NCI-H1092 treated with DMSO at 0.1 percent for 48 hours (cell line): ENCODE measurements at places on chromosomes 16 and 17.

- DNase-seq: no peak
Observed at GRCh38 chr16:48978501-48978900, 303.1 kb downstream of the CBLN1 start.

DNA sequence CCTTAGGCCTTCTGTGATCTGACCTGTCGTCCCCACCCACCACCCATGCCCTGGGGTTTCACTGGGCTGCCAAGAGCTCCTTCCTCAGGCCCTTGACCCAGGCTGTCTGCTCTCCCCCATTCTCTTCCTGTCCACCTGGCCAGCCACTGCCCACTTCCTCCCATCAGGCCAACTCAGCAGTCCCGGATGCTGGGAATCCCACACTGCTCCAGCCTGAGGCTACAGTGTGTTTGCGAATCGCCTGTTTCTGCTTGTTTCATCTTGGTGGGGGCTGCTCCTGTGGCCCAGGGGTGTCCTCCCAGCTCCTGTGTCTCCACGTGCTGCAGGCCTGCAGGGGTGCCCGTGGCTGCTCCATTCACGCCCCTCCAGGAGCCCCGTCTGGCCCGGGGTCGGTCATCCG is 839 bp upstream of the METRN start:
- DNase-seq: no peak

- DNase-seq: no peak
Observed at GRCh38 chr16:30894540-30895368, 877 bp upstream of the BCL7C start.

GRCh38 chr17:53633856-53634255 is 188.9 kb upstream of the KIF2B start:
- DNase-seq: no peak

DNA sequence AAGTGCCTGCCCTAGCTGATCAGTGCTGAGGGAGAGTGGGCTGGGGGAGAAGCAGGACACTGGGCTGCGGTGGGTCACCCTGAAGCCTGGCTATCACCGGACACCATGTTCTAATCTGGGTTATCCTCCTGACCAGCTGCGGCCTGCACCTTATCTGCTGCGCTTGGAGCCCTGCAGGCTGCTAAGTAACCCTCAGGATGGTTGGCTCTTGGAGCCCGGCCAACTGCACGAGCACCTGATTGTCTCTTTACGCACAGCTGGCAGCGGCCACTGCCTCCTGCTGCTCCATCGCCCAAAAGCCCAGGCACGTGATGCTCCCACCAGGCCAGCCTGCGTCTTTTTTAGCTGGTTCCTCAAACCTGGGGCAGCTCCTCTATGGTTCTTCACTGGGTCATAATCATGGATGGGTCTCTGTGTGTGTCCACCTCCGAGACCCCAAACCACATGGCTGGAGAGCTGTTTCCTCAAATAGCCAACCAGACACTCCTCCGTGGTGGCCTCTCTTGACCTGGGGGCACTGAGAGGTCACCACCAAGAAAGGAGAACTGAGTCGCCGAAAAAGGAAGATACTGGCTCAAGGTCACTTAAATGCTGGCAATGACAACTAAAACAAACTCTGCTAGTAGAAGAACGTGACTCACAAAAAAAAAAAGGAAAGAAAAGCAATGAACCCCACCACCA is 21.7 kb downstream of the SPHK1 start:
- peak; percentile 87 for DNase-seq

DNA sequence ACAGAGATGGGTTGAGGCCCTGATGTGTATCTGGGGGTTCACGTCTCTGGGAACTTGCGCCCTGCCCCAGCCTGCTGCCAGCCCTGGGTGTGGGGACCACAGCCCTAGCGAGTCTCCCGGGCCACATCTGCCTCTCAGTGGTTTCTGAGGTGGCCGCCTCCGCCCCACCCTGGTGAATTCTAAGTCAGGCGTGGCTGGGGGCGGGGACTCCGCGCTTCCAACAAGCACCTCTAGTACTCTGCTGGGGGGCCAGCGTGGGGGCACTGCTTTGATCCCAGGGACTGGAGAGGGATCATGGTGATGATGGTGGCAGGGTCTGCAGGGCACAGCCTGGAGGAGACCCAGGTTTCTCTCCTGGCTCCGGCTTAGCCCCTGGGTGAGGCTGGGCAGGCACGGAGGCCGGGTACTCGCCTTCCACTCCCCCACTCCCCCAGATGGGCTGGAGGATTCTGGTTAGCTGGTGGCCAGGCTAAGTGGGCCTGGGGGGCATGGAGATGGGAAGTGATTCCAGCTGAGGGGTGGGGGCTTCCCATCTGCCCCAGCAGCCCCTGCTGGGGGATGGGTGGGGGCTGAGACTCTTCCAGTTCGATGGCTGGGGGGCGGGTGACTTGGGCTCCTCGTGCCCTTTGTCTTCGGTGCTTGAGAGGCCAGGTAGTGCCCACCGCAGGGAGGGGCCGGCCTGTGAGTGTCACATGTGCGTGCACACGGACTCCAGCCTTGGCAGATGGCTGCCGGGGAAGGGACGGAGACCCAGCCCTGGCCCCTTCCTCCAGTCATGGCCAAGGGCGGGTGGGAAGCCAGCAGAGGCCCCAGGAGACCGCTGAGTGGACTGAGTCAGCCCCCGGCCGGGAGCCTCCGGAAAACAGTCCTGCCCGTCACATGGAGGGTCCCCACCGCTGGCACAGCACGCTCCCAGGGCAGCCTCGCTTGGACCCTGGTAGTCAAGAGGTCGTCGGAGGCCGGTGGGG is 3.9 kb downstream of the GLIS2 start:
- no peak for DNase-seq

GRCh38 chr17:4109449-4109848 is 33.4 kb downstream of the ZZEF1 start:
- no peak for DNase-seq

DNA sequence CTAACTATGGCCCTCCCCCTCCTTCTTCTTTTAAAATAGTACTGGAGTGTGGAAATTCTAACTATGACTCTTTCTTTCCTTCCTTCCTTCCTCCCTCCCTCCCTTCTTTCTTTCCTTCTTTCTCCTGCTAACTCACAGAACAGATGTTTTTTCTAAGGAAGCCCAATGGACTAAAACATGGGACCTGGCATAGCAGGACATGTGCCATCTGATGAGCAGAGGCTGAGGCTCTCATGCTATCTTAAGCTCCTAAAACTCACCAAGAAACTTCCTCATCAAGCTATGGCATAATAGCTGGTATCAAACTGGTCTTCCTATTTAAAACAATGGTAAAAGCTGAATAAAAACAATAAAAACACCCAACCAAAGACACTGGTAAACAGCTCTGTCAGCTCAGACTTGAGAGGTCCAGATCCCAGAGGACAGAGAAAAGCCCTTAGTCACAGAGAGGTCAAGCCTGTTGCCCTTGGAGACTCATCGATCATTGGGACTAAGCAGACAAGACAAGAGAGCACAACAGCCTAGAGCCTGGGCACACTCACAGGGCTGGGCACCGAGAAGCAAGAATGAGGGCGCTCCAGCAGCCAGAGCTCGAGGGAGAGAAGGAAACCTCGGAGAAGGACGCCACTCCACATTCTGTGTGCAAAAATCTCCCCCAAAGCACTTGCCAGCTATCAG is 27.6 kb downstream of the SLC38A10 start:
- DNase-seq: no peak

DNA sequence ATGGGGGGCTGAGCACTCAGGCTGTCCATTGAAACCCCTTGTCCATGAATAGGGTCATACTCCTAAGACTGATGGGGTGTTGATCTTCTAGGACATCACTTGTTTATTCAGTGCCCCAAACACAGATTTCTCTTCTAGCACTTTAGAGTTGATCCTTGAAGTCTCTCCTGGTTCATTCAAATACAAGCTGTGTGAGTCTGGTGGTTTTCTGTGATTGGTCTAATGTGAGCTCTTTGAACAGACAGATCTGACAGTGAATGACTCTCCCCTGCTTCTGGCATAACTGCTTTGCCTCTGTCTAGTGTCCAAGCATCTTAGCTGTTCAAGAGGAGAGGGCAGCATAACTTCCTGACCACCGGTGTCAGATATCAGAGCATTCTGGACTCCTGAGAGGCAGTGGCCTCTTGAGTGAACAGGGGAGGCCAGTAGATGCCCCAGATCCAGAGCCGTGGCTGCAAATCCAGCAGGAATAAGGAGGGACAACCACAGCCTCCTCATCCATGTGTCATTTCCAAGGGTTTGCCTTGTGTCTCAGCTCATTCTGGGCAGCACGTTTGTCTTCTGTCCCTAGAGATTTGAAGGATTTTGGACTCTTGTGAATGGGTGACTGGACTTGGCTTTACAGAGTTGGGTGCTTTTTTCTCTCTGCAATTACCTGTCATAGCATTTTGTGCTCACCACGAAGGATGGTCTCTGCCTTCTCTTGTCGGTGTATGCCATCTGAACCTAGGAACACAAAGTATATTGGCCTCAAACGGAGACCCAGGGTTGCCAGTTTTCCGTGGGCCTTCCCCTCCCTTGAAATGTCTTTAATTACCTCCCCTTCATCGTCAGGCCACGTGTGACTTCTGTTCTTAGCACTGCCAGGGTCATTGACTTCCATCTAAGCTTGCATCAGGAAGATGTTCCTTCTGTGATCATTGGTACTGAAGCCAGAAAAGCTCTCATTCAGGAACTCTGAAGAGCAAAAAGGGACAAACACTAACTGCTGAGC is 13.9 kb upstream of the CLEC18C start:
- DNase-seq: no peak

- peak; percentile 74 for DNase-seq
Observed at GRCh38 chr17:44865231-44865660, 17.6 kb downstream of the HIGD1B start.

DNA sequence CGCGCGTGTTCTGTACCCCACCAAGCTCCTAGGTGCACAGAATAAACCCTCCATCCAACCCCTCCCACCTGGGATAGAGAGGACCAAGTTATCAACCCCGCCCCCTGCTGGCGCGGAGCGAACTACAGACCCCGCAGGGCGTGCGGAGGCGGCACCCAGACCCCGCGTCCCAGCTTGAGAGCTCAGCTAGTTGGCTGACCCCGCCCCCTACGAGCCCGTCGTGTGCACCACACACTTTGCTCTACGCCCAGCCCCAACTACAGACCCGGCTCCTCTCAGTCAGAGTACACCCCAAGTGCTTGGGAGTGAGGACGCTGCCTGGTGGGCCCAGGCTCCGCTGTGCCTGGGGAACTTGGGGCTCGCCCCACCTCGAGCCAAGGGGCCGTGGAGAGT is 1.5 kb downstream of the GRIN2A start:
- DNase-seq: no peak

- no peak for DNase-seq
Observed at GRCh38 chr16:10931977-10932632, 10.2 kb downstream of the DEXI start.

GRCh38 chr17:68446626-68447041 is 10.7 kb downstream of the WIPI1 start:
- DNase-seq: no peak

- DNase-seq: no peak
Observed at GRCh38 chr16:50369133-50369804, 481 bp upstream of the BRD7 start.

DNA sequence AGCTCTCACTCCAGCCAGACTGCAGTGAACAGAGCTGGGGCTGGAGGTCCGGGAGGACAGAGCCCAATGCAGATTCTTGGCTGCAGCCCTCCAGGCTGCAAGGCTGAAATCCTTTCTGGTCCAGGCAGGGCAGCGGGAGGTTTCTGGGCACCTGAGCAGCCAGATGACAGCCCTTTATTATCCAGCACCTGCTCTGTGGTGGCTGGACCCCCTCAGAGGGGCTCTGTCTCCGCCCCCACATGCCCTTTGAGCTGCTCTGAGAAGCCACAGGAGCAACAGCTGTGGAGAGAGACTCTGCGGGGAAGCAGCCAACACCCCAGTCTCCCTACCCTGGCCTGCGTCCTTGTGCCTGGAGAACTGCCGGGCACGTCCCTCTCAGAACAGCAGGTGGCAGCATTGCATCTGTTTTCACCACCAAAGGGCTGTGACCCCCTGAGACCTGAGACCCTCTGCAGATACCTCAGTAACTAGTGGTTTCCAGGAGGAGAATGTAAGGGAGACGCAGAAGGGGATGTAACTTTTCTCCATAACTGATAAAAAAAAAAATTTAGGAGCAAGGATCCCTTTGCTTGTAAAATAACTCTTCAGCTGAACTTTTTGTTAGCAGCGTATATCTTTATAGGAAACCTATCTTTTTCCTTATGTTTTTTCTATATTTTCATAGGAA is 3.7 kb upstream of the CNP start:
- DNase-seq: peak; percentile 75

- DNase-seq: peak; percentile 25
Observed at GRCh38 chr17:1203111-1203966, 23.6 kb upstream of the ABR start.

DNA sequence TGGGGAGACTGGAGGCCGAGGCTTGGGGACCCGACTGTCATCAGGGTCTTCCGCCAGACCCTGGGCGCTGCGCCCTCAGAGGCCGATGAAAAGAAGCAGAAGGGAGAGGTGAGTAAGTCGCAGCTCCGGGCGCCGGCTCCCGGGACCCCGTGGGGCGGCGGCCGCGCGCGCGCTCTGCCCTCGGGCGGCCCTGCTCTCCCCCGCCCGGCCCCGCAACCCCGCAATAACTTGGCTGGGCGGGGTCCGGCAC is 392 bp upstream of the ABHD15 start:
- no peak for DNase-seq

GRCh38 chr17:50783905-50784304 is 16.6 kb upstream of the ANKRD40CL start:
- no peak for DNase-seq

- no peak for DNase-seq
Observed at GRCh38 chr16:84562174-84562815, 55.6 kb downstream of the COTL1 start.
